ENCODE measurements at places on chromosomes 7 and 10. TPM values are rescaled to one million over a fixed set of nuclear protein-coding genes. Genes with fewer than 3 reads are reported as not detected.

ZNF783 gene
- 6.6 TPM for total RNA-seq

CDK14 gene
- total RNA-seq = 30.5 TPM

MYL7 gene
- 0.73 TPM for total RNA-seq

ARHGEF35 gene
- total RNA-seq = 0.73 TPM

ACTR3C gene
- 0.20 TPM for total RNA-seq

EPO gene
- not detected for total RNA-seq

HOXA2 gene
- total RNA-seq = 0.39 TPM

LBX1 gene
- total RNA-seq = not detected

AGR3 gene
- total RNA-seq = not detected

AASS gene
- total RNA-seq = 33.2 TPM

C10orf90 gene
- total RNA-seq = 5.9 TPM

All from subcutaneous preadipocyte (primary cell).